ENCODE measurements at places on chromosomes 12 and 14.
A peak's percentile ranks its signal among the peaks of the same experiment; 100 is the strongest.

- no peak for DNase-seq
Measured at GRCh38 chr14:56131004-56131864, 13.0 kb downstream of the PELI2 start.

DNA sequence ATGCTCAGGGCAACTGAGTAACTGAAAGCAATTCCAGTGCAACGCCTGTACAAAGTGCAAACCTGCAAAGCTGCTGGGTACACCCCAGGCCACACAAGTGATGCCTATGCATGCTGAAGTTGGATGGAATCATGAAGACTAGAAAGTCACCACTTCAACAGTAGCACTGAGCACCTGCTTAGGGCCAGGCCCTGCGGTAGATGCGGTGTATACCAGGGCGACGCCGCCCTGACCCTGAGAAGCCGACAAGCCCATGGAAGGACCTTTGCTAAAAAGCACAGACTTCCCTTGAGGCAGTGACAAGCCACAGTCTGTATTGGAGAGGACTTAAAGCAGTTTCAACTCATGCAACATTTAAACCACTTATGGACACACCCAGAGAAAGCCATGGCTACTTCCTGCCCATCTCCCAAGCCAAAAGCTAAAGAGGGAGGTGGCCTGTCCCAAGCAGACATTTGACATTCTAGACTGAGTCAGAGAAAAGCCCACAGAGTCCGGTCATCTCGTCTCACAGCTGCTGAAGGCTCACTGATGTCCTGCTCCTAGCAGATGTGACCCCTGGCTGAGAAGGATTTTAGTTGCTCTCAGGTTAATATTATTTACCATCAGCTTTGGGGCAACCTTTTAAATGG lies 843.9 kb upstream of the TMEM132C start:
- no peak for DNase-seq

DNA sequence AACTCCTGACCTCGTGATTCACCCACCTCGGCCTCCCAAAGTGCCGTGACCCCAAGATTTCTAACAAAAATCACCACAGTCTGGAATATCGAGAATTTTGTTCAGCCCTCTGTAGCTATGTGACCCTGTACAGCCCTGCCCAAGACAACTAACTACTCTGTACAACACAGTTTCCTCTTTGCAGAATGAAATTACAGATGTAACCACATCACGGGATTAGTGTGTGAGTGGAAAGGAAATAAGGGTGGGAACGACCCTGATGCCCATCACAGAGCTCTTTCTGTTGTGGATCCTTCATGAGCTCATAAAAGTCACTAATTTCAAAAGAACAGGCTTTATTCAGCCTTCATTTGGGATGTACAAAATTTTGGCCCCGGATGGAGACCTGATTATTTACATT lies 50.5 kb upstream of the KRR1 start:
- DNase-seq = no peak

DNA sequence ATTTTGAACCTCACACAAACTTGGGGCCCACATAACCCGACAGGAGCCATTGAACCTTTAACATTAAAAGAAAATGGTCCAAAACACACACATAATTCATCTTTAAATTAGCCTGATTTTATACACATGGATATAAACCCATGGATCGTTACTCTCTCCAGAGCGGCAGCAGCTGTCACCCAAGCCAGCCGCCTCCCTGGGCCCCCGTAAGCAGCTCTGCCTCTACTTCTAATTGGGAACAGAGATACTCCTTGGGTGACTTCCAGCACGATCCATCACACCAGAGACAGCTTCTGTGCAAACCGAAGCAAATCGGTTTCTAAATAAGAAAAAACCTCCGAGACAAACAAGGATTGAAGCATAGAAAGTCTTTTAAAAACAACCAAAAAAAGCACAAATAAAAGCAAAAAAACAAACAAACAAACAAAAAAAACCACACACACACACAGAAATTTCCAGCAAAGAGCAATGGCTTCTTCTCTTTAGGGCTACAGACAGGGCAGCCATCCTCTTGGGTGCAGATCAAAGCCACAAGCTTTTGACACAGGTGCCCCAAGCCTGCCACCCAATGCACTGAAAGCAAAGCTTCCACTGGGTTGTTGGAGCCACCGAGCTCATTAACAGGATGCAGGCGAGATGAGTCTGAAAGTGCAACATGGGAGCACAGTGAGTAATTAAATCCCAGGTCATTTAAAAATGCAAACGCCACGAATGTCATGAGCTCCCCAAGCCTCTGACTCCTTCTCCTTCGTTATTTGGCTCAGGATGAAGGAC lies 156.9 kb downstream of the DPF3 start:
- DNase-seq = peak; percentile 19

DNA sequence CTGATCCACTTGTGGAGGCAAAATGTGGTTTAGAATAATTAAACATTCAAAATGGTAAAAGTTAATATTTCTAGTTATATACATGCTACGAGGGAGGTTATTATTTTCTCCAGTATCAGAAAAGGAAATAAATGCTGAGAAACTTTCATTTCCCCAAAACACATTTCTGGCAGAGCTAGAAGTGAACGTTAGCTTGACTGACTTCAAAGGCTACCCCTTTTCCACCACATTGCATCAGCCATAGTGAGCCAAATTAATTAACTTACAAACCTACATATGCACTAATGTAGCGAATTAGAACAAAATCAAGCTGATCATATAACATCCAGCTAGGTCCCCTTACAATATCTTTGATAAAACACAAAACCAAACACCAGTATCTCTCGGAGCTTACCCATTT lies 49.3 kb upstream of the RERGL start:
- DNase-seq = no peak

GRCh38 chr12:117005417-117006046 lies 93.7 kb downstream of the TESC start:
- no peak for DNase-seq

- no peak for DNase-seq
Measured at GRCh38 chr14:34983786-34984185, 994 bp downstream of the SRP54 start.

- DNase-seq = peak; percentile 80
Measured at GRCh38 chr14:72516936-72517700, 376.8 kb downstream of the DPF3 start.

DNA sequence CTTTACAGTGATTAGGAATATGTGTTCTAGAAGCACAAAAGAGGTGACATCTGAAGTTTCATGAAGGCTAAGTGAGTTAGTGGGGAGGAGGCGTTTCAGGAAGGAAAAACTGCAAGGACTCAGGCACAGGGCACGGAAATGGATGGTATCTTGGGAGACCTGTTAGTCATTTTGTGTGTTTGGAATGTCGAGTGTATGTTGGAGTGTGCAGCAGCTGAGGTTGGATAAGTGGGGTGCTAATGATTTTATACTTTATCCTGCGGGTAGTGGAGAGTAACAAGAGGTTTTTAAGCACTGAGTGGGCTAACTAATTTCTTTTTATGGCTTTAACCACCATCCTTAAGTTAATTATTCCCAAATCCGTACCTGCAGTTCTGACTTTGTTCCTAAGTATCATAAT lies 571.5 kb upstream of the FBXO33 start:
- DNase-seq = no peak

GRCh38 chr12:65532764-65533163 lies 254.3 kb downstream of the MSRB3 start:
- DNase-seq = peak; percentile 94

DNA sequence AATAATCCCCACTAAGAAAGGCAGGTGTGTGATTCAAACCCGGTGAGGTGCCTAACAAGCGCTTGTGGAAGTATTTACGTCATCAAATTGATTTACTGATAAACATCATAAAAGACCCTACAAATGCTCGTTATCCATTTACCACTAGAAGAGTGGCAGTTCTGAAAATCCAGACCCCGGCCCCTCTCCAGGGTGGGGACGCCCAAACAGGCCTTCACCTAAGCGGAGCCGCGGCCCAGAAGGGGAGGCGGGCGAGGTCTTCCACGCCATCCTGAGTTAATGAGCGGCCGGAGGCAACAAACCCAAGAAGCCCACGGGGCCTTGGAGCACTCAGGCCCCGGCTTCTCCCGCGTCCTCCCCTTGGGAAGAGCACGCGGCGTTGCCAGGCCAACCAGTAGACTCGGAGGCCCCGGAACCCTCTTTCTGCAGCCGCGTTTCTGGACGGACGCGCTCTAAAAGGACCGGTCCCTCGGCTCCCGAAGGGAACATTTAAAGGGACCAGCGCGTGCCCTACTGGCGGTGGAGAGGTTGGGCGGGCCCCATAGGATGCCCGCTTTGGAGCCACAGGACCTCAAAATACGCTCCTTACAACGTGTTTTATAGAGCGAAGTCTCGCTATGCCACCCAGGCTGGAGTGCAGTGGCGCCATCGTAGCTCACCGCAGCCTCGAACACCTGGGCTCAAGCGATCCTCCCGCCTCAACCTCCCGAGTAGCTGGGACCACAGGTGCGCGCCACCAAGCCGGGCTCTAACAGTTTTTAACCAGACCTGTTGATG lies 3.5 kb downstream of the PTPN21 start:
- peak; percentile 87 for DNase-seq

GRCh38 chr14:89399594-89400068 lies 17.4 kb downstream of the FOXN3 start:
- DNase-seq = peak; percentile 84

GRCh38 chr14:56199982-56200577 lies 81.9 kb downstream of the PELI2 start:
- peak; percentile 50 for DNase-seq

DNA sequence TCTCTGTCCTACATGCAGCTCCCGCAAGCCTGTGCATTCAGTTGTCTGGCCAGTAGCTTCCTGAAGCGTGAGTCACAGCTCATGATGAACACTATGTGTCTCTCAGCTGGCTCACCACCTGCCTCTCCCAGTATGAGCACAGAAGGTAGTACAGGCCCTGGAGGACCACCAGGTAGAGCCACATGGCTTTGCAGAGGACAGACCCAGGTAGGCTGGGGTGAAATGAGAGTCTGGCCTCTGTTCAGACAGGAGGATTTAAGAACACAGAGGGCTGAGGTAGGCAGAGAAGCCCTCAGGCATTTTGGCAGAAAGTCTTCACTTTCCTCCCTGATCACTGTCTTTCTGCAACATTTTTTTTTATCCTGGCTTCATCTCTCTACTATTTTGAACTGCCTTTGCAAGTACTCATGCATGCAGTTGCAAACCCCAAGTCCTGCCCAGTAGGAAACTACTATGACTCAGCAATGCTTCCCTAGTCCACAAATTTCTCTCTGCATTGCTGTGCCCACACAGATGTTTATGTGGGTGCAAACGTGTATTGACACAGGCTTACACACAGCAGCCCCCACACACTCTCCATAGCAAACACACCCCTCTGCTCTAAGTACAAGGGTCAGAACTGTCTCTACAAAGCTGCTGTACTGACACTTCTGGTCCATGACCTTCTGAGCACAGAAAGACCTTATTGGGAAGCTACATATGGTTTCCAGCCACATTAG lies 7.2 kb upstream of the SDR9C7 start:
- DNase-seq = peak; percentile 53

GRCh38 chr14:78566859-78567172 lies 396.6 kb downstream of the NRXN3 start:
- DNase-seq = no peak

GRCh38 chr12:2588345-2588744 lies 206.4 kb upstream of the FKBP4 start:
- no peak for DNase-seq

DNA sequence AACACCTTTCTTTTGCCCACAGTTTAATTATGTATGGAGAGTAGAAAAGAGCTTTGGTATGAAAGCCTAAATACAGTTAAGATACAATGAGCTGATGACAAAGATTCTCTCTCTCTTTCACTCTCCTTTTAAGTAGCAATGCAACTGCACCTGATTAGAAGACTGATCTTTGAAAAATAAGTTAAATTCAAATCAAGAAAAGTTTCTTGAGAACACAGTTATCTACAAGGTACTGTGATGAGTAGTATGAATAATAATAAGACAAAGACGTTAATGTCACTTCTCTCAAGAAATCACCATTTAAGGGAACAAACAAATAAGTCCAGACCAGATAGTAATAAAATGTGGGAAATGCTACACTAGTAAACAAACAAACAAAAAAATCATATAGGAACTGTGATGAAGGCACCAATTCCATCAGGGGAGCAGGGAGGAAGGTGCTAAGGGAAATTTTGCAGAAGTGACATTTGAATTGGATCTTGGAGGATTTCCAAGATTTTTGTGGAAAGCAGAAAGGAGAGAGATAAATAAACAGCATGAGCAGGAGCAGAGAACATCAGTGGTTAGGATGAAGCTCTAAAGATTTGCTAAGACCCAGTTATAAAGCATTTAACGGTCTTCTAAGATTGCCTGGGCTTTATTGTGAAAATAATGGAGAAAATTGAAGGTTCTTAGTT lies 65.2 kb upstream of the STK38L start:
- peak; percentile 77 for DNase-seq

- DNase-seq = peak; percentile 0
Measured at GRCh38 chr12:62166525-62166924, 93.7 kb upstream of the USP15 start.

DNA sequence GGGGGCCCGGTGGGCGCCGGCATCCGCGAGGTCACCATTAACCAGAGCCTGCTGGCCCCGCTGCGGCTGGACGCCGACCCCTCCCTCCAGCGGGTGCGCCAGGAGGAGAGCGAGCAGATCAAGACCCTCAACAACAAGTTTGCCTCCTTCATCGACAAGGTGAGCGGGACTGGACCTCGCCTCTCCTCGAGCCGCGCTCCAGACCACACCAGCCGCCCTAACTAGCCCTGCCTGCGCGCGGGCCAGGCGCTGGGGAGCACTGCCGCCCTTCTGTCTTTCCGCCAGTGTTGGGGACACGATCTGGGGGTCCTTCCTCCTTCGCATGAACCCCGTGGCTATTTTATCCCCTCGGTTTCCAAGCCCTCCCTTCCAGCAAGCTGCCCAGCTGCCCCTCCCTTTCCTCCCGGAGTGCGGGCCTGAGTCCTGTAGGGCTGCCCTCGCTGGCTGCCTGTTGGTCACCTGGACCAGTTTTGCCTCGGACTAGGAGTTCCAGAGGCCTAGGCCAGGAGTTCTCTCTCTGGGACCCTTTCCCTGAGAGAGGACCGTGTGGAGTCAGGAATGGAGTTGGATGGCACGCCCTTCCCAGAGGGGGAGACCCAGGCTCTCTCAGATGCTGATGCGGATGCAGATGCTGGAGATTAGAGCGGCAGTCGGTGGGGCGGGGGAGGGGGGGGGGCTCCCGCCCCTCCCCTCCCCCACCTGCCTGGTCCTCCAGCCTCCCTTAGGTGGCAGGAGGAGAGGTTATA lies 592 bp downstream of the KRT7 start:
- peak; percentile 56 for DNase-seq

DNA sequence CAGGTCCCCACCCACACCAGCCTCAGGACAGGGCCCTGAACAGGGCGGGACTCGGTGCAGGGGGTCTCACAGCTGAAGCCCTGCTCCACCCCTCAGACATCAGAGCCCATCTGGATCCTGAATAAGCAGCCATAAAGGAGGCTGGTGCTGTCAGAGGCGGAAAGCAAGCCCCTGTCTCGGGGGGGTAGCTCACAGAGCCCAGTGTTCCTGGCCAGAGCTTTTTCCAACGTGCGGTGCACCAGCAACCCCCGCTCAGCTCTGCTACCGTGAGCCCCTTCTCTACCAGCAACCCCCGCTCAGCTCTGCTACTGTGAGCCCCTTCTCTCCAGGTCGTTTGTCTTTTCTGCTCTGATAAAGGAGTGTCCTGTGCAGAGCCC lies 136.5 kb upstream of the SFSWAP start:
- DNase-seq = no peak
